Umbilical cord (tissue), 2 donors: ENCODE measurements at places on chromosomes 13 and 19. TPM values are rescaled to one million over a fixed set of nuclear protein-coding genes. Genes with fewer than 3 reads are reported as not detected.

Gene ZNF724
- total RNA-seq: 10.8 TPM

Gene UPK1A
- 6.7 TPM for total RNA-seq

Gene ATCAY
- 0.24 TPM for total RNA-seq

Gene IZUMO2
- total RNA-seq: not detected

Gene UBE2L5
- not detected for total RNA-seq

Gene CASP14
- total RNA-seq: 0.48 TPM

Gene ZSCAN4
- not detected for total RNA-seq

Gene ZNF491
- total RNA-seq: 3.1 TPM

Gene RNF225
- 0.72 TPM for total RNA-seq

Gene GRIN2D
- 4.3 TPM for total RNA-seq

Gene ERFL
- not detected for total RNA-seq
